ENCODE measurements at places on chromosomes 13 and 19.

DNA sequence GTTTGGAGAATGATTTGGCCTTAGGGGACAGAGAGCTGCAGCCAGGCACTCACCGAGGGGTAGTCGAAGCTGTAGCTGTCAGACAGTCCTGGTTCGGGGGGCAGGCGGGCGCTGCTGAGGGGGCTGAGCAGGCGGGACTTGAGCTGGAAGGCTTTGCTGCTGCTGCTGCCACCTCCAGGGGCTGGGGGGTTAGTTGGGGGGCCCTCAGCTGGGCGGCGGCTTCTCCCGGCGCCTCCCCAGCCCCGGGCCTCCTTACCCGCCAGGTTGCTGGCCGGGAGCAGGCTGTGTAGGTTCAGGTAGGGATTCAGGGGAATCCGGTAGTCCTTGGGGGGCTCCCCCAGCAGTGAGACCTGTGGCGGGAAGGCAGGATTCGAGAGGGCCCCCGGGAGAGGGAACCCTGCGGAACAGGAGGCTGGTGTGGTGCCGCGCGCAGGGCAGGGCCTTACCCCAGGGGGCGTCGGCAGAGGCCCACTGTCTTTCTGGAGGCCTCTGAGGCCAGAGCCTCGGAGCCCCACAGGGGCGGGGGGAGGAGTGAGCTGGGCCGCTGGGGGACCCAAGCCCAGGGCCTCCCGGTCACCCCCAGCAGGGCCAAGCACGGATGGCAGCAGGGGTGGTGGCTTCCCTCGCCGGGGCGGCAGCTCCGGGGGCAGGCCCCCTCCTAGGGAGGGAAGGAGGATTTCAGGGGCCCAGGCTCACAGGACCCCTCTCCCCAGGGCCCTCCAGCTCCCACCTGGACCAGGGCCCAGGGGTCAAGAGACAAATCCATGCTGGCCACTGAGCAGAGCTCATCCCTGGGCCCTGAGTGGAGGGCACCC, 5.0 kb upstream of the FDX2 start:
- no peak for DNase-seq

- DNase-seq: peak; percentile 91
Measured at GRCh38 chr19:14472202-14472938, 2.8 kb downstream of the PTGER1 start.

- DNase-seq: no peak
Measured at GRCh38 chr13:76958841-76959432, 10.6 kb downstream of the ACOD1 start.

GRCh38 chr13:39646122-39646521, 9.3 kb upstream of the COG6 start:
- no peak for DNase-seq

DNA sequence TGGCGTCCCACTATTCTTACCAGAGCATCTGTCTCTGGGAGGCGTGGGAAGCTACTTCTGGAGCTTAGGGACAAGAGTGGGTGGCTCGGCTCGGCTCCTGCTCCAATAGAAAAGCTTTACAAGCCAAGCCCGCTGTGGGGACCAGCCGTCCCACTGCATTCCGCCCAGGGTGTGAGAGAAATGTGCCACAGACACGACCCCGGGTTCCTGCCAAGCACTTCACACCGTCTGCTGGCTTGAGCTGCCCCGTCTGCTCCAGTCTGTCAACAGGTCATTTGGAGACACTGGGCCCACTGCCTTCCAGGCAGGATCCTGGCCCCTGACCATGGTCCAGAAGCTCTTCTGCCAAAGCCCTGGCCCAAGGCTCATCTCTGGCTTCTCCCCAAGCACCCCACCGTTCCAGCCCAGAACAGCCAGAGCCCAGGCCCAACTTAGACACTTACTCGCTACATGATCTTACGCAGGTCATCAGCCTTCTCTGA, 6.5 kb upstream of the FKRP start:
- no peak for DNase-seq

DNA sequence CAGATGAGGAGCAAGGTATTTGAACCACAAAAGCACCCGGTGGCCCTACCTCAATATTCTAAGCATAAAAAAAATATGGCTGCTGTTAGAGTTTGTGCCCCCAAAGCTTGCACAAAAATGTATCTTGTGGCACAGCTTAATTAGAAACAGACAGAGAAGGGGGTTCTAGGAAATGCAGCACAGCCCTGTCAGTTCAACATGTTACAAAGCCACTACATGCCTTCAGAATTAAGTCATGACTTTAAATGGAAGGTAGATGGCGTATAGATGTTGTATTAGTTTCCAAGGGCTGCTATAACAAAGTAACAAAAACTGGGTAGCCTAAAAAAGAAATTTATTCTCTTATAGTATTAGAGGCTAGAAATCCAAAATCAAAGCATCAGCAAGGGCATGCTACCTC, 703.8 kb downstream of the DIAPH3 start:
- DNase-seq: no peak

GRCh38 chr13:75895168-75895567, 259.0 kb downstream of the LMO7 start:
- DNase-seq: no peak

GRCh38 chr19:18785179-18786124, 5.7 kb downstream of the COMP start:
- peak; percentile 40 for DNase-seq

GRCh38 chr13:110376120-110376519, 69.0 kb downstream of the COL4A2 start:
- DNase-seq: no peak

DNA sequence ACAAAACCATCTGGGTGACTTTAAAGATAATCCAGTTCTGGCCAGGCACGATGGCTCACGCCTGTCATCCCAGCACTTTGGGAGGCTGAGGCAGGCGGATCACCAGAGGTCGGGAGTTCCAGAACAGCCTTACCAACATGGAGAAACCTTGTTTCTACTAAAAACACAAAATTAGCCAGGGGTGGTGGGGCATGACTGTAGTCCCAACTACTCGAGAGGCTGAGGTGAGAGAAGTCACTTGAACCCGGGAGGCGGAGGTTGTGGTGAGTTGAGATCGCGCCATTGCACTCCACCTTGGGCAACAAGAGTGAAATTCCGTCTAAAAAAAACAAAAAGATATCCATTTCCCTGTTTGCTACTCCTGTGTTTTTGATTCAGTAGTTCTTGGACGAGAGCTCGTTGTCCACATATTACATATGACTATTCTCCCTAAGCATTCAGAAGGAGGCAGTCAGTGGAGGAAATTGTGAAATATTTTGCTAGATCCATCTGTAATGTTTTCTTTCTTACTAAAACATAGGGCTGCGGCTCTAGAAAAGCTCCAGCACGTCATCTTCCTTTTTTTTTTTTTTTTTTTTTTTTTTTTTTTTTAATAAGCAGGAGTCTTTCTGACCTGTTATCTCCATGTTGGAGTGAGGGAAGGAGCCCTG, 33.6 kb downstream of the ZNF701 start:
- no peak for DNase-seq

DNA sequence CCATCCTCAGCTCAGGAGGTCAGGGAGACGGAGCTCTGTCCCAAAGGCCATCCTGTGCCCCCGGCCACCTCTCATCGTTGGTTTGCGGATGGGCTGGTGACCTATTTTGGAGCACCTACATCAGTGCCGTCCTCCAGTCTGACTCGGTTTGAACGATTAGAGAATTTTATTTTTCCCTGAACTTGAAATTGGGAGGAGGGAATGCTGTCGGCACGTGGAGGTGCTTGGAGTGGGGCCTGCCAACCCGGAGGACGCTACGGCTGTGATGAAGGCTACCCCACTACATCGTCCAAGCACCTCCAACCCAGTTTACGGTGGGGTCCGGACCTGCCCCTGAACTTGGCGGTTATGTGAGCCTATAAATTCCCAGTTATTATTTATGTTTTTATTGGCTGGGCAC, 3.0 kb upstream of the ZNF554 start:
- DNase-seq: no peak

DNA sequence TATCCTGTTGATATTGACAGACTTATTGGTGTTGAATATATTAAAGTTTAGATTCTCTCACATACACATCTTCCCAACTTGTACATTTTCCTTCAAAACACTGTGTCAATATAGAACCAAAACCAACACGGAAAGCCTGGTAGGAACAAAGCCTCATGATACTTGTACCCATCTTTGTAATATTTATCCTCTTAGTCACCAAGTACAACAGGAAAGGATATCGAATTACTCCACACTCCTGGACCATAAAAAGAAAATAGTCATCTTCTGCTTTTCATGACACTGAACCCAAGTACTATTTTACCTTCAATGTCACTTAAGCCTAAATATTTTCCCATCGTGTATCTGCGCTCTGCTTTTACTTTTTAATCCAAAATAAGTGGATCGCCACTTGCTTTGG, 702.9 kb upstream of the PCDH9 start:
- no peak for DNase-seq

DNA sequence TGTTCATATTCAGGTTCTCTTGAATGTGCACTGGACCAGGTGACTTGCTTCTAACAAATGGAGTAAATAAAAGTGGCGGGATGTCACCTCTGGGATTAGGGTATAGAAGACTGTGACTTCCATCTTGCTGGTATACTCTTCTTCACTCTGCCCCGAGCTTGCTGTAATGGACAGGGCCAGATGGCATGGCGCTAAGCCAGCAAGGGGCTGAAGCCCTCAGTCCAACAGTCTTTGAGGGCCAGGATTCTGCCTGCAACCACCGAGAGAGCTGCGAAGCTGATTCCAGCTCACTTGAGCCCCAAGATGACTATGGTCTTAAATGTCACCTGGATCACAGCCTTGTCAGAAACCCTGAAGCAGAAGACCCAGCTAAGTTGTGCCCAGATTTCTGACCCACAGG, 600.0 kb downstream of the FGF9 start:
- no peak for DNase-seq

DNA sequence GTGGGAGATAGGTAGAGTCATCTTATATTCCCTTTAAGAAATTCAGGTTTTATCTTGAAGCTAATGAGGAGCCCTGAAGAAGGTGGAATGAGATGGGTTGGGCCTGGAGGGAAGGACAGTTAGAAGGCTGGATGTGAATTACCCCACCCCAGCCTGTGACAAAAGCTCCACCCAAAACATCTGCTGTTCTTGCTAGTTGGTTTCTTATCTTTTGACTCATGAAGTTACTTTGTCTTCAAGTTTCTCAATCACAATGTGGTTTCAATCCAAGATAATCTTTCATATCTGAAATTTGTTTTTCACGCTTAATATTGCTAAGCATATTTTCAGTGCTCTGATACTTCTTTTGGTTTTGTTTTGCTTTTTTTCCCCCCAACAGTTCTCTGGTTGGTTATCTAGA, 38.3 kb upstream of the HMGB1 start:
- no peak for DNase-seq

GRCh38 chr19:2982983-2983350, 5.6 kb downstream of the TLE6 start:
- no peak for DNase-seq

DNA sequence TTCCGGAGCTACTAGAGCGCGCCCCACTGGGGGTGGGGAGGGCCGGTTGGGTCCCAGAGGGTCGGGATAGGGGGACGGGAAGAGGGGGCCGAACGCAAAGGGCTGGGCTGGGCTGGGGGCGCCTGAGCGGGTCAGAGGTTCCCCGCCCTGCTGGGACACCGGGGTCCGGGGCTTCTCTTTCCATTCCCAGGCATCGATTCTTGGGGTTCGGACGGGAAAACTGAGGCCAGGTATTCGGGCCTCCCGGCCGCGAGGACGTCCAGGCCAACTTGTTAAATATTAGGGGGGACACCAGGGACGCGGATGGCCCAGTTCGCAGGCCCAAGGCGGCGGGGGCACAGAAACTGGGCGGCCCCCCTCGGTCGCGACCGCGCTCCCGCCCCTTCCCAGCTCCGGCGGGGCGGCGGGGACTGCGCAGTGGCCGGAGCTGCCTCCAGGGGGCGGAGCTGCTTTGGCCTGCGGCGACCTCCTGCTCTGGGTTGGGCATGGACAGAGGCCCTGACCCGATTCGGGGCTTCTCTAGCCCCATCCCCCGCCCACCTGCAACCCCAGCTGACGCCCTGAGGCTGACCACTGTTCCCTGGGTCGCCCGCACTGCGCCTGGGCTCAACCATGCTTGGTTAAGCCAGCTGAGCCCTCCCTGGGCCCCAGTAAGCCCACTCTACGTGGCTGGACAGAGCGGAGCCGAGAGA, 1.2 kb upstream of the KLF16 start:
- DNase-seq: peak; percentile 39

DNA sequence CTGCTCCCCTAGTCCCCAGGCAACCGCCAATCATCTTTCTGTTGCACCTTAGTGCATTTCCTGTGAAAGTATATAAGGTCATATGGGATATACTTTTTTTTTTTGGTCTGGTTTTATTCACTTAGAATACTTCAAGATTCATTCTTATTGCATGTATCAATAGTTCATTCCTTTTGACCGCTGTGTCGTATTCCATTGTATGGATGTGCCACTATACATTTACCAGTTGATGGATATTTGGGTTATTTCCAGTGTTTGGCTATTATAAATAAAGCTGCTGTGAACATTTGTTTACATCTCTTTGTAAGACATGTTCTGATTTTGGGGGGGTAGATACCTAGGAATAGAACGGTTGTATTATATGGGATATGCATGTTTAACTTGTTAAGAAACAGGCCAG, 9.9 kb upstream of the UBA2 start:
- no peak for DNase-seq

DNA sequence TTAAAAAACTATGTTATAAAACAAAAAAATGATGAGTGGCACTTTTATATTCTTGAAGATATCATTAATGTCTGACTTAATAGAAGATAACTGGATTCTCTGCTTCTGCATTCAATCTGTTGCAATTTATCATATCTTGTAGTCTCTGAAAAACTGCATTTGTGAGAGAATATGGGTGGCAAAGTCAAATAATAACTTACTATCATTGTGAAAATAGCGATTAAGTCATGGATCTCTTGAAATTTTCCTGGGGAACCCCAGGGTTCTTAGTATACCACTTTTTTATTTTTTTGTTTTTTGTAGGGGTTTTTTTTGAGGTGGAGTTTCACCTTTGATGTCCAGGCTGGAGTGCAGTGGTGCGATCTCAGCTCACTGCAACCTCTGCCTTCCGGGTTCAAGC, 127.1 kb downstream of the STOML3 start:
- no peak for DNase-seq

GRCh38 chr19:45863840-45864628, at the start of gene FOXA3:
TSS of gene FOXA3 (plus strand) at chr19:45864326. CDS start at chr19:45864457, 131 bp downstream.
- DNase-seq: peak; percentile 54

- no peak for DNase-seq
Measured at GRCh38 chr19:35138305-35138892, at the start of gene FXYD1. TSS of gene FXYD1 (plus strand) at chr19:35138824. CDS start at chr19:35140080, 1,256 bp downstream.

- no peak for DNase-seq
Measured at GRCh38 chr19:44894052-44894400, 3.0 kb downstream of the TOMM40 start.

DNA sequence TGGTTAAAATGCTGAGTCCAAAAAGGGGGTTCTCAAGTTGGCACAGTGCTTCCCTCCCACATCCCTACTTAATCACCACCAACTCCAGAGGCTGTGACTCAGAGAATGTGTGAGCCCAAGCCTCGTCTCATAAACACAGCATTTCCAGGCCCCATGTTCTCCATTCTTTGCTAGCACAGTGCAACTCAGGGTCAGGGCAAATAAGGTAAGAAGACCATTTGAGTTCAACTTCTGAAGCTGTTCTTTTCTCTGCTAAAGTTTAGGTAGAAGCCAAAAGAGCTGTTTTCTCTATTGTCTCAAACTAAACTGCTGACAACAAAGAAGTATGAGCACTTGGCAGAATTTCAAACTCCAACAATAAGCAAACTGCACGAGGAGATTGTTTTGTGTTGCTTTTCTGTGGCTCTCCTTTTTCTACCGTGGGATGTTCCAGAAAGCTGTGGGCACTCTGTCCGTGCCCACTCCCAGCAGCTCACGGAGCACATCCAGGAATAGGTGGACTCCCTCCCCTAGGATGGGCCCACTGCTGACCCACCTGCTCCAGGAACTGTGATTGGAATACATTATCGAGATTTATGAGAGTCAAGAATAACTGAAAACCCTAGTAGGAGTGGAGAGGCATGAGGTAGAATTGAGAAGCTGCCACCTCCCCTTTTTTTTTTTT, 494.3 kb downstream of the COG6 start:
- no peak for DNase-seq

GRCh38 chr19:18223860-18224524, 2.2 kb downstream of the PDE4C start:
- DNase-seq: peak; percentile 21

Data from stimulated activated CD4-positive, alpha-beta T cell treated with anti-CD3 and anti-CD28 coated beads, Interleukin-1b, Interleukin-23, amount 100 ng/mL, for 4 hours (primary cell).